ENCODE measurements at places on chromosomes 16 and 17.

DNA sequence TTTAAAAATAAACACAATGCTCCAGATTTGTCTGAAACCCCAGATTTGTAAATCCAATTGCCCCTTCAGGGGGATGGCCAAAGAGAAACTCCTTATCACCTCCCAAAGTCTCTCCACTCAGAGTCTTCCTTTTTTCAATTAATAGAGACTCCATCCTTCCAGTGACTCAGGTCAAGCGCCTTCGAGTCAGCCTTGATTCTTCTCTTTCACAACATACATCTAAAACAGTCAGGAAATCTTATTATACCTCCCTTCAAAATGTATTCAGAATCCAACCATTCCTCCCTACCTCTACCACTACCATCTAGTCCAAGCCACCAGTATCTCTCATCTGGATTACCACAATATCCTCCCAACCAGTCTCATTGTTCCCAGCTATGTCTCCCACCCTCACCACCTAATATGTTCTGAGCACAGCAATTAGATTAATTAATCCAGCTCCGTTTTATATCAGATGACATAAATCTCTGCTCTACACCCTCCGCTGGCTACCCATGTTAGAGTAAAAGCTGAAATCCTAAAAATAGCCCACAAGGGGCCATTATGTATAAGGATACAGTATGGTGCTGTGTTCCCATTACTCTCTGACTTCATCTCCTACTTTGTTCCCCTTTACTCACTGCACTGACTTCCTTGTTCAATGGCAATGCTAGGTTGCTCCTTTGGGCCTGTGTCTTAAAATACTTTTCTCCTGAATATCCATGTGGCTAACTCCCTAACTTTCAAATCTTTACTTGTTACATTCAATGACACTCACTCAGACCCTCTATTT is 11.8 kb downstream of the SIAH1 start:
- no peak for DNase-seq

GRCh38 chr17:17348872-17349723 is 45.9 kb downstream of the NT5M start:
- DNase-seq: no peak

- DNase-seq: no peak
Measured at GRCh38 chr16:2842340-2843000, 12.4 kb downstream of the ZG16B start.

DNA sequence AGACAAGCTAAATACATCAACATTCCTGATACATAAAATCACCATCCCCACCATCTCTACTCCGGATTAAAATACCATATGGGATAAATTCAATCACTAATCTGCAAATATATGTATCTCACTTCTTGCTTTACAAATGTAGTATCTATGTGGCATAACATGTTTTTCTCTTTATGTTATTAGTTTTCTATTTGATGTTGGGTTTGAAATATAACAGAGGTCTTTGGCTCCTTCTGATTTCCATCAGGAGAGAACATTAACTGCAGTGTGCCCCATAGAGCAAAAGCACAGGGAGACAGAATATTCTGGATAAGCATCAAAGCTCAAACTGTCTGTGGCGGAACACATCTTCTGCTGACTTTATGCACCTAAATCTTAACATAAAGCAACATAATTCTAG is 547.2 kb upstream of the CDH8 start:
- no peak for DNase-seq

DNA sequence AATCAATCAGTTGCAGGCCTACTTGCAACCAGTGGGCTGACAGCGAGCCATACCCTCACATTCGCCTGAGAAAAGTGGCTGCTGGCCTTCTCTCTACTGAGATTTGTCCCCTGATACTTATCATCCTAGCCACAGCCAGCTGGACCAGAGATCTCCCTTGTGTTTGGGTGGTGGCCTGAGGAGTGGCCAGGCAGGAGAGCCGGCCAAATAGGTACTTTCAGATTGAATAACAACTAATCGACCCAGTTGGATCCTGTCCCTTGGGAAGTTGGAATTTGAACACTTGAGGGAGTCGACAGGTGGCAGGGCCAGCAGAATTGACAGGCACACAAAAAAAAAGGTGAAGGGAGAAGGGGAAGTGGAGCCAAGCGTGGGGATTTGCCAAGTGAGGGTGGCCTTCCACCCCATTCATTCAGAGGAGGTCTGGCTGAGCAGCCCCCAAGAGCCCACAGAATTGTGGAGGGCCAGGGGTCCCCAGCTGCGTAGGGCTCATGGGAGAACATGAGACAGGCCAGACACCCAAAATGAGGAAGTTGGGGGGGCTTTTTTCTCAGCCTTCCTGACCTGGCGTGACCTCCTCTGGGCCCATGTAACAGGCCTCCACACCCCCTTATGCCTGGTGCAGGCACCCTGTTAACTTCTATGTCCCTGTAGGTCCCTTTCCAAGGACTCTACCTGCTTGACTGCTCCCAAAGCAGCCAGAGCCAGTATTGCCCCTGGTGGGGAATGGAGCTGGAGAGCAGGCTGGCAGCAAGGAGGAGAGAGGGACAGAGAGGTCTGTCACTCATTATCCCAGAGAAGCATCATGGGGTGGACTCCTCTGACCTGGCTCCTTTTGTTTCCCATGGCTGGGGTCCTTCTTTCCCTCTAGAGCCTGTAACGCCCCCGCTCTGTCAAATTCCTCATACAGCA is 2.9 kb upstream of the RANGRF start:
- DNase-seq: no peak

- DNase-seq: no peak
Measured at GRCh38 chr17:27354491-27355081, 60.7 kb downstream of the WSB1 start.

GRCh38 chr16:17323171-17323570 is 147.6 kb downstream of the XYLT1 start:
- no peak for DNase-seq

- no peak for DNase-seq
Measured at GRCh38 chr16:84999857-85000480, 11.4 kb downstream of the ZDHHC7 start.

DNA sequence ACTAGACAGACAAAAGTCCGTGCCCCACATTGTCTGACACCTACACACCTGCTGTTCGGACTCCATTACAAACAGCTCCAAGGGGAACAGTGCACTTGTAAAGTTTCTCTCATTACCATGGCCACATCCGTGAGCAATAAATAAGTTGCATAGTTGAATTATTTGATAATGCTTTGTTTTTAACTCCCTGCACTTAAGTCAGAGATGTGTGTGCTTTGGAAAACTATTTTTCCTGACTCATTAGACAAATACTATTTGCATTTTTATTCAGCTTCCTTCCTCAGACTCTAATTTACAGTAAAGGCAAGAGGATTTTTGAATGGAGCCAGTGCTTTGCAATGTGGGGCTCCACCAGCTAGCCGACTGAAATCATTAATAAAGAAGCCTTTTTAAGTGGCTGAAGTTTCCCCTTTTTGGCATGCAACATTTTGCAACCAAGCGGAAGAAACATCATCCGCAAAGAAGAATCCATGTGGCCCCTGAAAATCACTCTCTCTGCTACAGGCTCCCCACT is 6.5 kb upstream of the CCL2 start:
- no peak for DNase-seq

DNA sequence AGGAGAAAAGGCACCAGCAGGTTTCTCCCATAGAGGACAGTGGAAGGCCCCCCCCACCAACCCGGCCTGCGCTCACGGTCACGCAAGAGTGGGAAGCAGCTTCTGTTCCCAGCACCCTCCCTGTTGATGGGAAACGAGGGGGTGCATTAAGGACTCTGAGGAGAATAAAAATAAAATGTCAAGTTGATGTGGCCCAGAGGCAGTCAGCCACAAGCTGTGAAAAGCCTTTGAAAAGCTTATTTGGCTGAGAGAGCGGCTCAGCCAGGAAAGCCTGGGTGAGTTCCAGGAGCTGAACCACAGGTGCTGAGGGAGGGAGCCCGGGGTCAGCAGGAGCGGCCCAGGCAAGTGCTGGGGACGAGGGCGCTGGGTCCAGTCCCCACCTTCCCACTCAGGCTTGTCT is 26.9 kb upstream of the SPATA32 start:
- peak; percentile 33 for DNase-seq

- DNase-seq: no peak
Measured at GRCh38 chr16:53083119-53083518, 28.3 kb downstream of the CHD9 start.

DNA sequence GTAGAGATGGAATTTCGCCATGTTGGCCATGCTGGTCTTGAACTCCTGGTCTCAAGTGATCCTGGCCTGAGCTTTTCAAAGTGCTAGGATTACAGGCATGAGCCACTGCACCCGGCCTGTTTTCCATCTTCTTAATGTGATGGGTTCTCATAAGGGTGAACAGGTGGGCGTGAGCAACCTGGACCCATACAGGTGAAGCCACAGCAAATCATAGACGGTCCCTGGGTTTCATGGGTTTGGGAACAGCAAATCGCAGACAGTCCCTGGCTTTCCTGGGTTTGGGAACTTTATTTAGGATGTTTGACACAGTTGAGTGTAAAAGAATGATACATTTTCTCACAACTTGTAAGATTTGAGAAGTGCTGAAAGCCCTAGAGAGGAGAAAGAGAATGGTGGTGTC is 12.9 kb upstream of the MEIOB start:
- DNase-seq: no peak

- no peak for DNase-seq
Measured at GRCh38 chr17:62625870-62626200, 1.6 kb upstream of the MRC2 start.

GRCh38 chr17:79960788-79961522 is 74.7 kb downstream of the TBC1D16 start:
- no peak for DNase-seq

GRCh38 chr16:52312716-52313115 is 234.2 kb downstream of the TOX3 start:
- no peak for DNase-seq

- DNase-seq: no peak
Measured at GRCh38 chr17:21573961-21574610, 118.2 kb upstream of the KCNJ18 start.

DNA sequence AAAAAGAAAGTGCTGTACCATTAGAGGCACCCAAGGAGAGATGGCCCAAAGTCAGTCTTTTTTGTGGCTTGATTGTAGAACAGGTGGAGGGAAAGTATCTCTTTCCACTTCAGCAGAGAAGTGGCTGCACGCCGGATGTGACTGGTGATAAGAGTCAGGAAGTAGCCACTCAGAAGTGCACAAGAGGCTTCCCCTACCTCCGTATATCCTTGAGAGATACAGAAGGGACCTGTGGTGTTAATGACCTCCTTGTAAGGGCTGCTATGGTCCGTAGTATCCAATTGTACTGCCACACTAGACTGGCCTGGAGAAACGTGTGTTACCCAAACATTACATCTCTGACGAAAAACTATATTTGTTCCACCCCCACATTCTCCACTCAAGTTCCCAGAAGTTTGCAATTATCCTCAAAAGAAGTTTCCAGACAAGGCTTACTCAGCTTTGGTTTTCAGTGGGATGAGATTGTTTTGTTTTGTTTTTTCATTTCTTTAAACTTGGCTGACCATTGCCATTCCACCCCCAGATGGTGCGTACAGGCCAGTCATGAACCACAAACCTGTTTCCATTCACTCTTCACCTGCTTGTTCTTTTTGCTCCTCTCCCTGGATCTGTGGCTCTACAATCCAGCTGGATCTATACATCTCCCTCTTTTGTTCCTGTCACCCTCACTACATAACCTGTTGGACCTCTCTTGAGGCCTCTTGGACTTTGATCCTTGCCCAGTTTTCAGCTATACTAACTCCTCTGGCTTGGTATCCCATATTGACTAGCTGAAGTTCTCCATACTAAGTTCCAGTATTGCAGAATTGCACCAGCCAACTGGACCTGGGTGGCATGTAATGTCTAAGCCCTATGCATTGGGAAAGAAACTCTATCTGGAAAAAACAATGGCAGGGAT is 20.7 kb upstream of the MED13 start:
- no peak for DNase-seq

GRCh38 chr16:27853651-27854050 is 209.9 kb downstream of the GSG1L start:
- no peak for DNase-seq

GRCh38 chr16:59190731-59191130 is 456.6 kb upstream of the GOT2 start:
- DNase-seq: no peak

GRCh38 chr17:76160896-76161528 is 20.0 kb upstream of the FOXJ1 start:
- DNase-seq: no peak

DNA sequence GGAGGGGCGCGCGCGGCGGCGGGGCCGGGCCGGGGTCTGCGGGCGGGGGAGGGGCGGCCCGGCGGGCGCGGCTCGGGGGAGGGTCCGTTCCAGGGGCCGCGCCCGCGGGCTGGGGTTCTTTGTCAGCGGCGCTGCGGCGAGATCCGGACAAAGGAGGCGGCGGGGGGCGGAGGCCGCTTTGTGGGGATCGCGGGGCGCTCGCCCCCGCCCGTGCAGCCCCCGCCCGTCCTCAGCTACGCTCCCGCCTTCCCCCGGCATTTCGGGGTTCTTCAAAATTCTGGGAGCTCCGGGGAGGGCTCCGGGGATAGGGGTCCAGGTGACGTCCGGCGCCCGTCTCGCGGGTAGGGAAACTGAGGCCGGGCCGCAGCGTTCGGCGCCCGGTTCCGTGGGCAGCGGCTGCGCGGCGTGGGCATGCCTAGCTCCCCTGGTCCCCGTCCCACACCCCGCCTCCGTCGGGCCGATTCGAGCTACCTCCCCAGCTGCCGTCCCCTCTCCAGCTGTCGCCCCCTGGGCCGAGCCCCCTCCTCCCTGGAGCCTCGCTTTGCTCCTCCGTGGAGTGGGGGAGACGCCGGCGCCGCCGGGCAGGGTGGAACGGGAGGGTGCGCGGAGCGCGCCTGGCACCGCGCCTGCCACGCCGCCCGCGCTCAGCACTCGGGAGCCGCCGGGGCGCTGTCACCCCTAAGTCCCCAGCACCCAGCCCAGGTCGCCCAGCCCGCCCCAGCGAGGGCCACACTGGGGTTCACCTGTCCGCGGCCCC is 546 bp downstream of the SNN start:
- no peak for DNase-seq

- no peak for DNase-seq
Measured at GRCh38 chr17:75319904-75320691, 30.9 kb upstream of the SLC25A19 start.

DNA sequence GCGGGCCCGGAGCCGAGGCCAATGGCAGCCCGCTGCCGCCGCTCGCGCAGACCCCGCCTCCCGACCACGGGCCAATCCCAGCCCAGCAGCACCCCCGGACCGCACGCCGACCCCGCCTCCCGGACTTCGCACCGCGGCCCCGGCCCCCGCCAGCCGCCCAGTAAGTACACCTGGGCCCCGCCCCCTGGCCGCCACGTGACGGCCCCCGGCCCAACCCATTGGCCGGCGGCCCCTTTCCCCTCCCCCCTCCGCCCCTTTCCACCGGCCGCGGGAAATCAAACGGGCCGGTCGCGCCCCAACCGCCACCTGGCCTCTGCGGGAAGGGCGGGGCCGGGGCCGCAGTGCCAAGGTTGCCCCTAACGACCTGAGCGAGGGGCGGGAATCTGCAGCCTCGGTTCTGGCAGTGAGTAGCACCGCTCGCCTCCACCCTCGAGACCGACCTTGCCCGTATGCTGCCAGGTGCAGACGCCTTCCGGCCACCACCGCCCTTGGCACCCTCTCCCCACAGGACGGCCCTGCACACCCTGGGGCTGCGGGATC is at the start of gene YBX2:
TSS of gene YBX2 (minus strand) at position 26 of the 540 bp plus-strand sequence. CDS start 139 bp downstream, outside the sequence.
- DNase-seq: peak; percentile 72

- no peak for DNase-seq
Measured at GRCh38 chr16:59111280-59111679, 377.2 kb upstream of the GOT2 start.

- no peak for DNase-seq
Measured at GRCh38 chr17:17766077-17766743, 70.6 kb downstream of the SREBF1 start.
